ENCODE measurements at places on chromosomes 12 and 14. TPM values are rescaled to one million over a fixed set of nuclear protein-coding genes. Genes with fewer than 3 reads are reported as not detected.

FAM90A1 gene
- not detected for total RNA-seq

DLGAP5 gene
- 40.3 TPM for total RNA-seq

CCDC196 gene
- total RNA-seq, result not detected

CD4 gene
- total RNA-seq, result 5.7 TPM

- H3K36me3 ChIP-seq, result no peaks in the 10 kb centered on the region
- H3K4me3 ChIP-seq, result no peak overlapping the region
- H3K27ac ChIP-seq, result no peak overlapping the region
Measured at GRCh38 chr14:97977651-97978261, 1180.6 kb downstream of the VRK1 start.

GRCh38 chr14:33916663-33917565 is 34.0 kb downstream of the EGLN3 start:
- no peaks in the 10 kb centered on the region for H3K27me3 ChIP-seq
- no peak overlapping the region for H3K4me3 ChIP-seq
- no peak overlapping the region for H3K27ac ChIP-seq
- no peaks in the 10 kb centered on the region for H3K4me1 ChIP-seq
- DNase-seq, result no peak
- no peaks in the 10 kb centered on the region for H3K36me3 ChIP-seq

Measured in IMR-90 (cell line).